ENCODE measurements at places on chromosomes 11 and 22.

- DNase-seq = no peak
Measured at GRCh38 chr22:20563466-20563906, 56.1 kb downstream of the MED15 start.

GRCh38 chr11:57646194-57646798 lies 3.4 kb downstream of the YPEL4 start:
- DNase-seq = no peak

GRCh38 chr11:56636861-56637260 lies 5.4 kb downstream of the OR5AP2 start:
- DNase-seq = no peak

DNA sequence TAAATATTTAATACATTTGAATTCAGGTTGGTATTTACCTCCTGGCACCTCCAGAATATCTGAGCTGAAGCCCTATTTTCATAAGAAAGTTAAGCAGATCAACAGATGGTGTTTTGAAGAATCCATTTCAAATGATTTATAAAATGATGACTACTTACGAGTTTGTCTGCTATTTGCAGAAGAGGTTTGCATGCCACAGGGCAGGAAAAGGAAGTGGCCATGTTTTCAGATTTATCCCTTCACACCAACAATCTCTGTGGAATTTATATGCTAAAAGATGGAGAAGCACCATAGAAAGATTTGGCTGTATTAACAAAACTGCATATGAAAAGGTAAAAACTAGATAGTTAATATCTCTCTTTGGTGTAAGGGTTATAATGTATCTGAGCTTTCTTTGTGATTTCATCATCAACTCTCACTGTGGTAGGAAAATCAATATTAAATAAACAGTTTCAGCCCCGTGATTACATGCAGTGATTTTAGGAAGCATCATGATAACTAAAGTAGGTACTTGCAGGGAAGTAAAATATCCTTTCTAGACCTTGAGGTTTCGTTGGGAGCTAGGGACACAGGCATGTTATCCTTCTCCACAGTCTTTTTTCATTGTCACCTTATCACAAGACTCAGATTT lies 2.6 kb downstream of the BMAL1 start:
- DNase-seq = no peak

- no peak for DNase-seq
Measured at GRCh38 chr11:95364324-95365295, 133.6 kb upstream of the SESN3 start.

GRCh38 chr11:67277231-67277961 lies 11.1 kb downstream of the GRK2 start:
- DNase-seq = peak; percentile 87

- DNase-seq = no peak
Measured at GRCh38 chr22:30150212-30150611, 69.9 kb downstream of the HORMAD2 start.

- DNase-seq = no peak
Measured at GRCh38 chr11:69822676-69823494, 3.7 kb upstream of the FGF3 start.

DNA sequence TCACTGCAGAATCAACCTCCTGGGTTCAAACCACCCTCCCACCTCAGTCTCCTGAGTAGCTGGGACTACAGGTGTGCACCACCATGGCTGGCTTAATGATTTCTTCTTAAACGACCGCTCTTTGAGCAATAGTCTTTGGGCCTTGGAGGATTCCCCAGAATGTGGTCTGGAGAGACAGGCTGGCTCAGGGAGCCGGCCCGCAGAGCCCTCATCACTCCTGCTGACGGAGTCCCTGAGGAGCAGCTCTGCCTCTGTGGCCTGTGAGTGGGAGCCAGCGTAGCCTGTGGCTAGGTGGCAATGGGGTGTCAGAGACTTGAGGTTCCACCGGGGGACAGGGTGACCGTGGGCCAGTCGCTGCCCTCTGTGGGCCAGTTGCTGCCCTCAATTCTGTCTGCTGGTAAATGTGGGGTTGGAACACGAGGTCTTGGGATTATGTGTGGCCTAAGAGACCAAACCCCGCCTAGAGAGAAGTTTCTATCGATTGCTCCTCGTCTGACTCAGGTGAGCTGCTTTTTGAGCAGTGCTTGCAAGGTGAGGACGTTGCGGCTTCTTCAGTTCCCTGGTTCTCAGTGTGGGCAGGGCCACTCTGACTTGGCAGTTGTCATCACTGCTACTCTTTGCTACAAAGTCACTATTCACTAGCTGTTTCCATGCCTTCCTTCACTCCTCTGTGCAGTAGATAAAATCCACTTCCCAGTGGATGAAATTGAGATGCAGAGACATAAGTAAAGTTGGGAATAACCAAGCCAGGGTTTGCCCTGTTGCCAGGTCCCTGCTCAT lies 124.8 kb upstream of the NECTIN1 start:
- no peak for DNase-seq

GRCh38 chr22:41446057-41446501 lies 522 bp downstream of the TOB2 start:
- DNase-seq = no peak

- no peak for DNase-seq
Measured at GRCh38 chr11:32434356-32435151, 785 bp downstream of the WT1 start.

GRCh38 chr11:115919341-115920091 lies 415.3 kb upstream of the CADM1 start:
- no peak for DNase-seq

DNA sequence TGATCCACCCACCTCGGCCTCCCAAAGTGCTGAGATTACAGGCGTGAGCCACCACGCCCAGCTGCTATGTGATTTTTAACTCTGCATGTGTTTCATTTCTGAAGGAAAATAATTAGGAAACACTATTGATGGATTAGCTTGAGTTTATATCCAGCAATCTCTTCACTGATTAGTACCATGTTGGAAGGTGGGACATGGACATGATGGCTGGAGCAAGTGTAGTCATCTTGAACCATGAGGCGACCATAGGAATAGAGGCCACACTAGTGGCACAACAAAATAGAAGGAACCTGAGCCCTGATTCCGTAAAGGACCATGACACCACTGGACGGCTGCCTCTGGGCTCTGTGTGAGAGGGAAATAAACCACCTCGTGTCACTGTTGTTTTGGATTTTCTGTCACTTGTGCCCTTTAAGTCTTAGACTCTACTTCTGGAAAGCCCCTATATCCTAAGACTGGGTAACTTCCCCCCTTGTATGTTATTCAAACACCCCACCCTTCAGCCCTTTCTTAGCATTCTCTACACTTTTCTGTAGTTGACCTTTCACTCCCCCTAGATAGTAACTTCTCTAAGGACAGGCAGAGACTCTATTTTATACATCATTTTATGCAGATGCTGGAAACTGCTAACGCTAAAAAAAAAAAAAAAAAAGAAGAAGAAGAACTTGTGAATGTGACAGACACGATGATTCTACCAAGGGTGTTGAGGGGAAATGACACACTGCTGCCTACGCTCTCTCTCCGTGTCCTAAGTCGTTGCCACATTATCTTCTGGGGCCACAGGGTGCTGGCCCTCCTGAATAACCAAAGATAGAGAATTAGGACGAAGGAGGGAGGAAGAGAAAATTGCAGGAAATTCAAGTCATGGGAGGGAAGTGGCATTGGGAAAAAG lies 2.7 kb upstream of the VPS37C start:
- no peak for DNase-seq

- DNase-seq = no peak
Measured at GRCh38 chr22:30326255-30326705, 461 bp downstream of the TBC1D10A start.

- DNase-seq = no peak
Measured at GRCh38 chr11:57504511-57504910, 11.0 kb downstream of the SLC43A1 start.

GRCh38 chr22:33104147-33104854 lies 46.1 kb upstream of the SYN3 start:
- DNase-seq = no peak

DNA sequence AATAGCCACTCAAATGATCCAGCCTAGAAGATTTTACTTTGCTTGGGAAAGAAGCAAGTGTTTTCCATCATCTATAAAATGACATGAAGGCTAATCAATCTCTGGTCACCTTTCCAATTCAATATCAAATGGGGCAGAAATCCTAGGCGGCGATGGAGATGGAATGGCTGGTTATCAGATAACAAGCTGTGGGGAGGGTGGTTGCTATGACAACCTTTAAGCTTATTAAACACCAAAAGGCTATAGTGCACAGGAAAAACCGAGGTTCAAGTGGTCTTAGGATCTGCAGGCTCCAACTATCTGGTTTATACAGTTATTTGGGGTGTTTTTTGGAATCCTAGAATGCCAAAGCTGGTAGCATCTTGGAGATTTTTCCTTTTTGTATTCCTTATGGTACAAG lies 13.9 kb upstream of the BSX start:
- no peak for DNase-seq

DNA sequence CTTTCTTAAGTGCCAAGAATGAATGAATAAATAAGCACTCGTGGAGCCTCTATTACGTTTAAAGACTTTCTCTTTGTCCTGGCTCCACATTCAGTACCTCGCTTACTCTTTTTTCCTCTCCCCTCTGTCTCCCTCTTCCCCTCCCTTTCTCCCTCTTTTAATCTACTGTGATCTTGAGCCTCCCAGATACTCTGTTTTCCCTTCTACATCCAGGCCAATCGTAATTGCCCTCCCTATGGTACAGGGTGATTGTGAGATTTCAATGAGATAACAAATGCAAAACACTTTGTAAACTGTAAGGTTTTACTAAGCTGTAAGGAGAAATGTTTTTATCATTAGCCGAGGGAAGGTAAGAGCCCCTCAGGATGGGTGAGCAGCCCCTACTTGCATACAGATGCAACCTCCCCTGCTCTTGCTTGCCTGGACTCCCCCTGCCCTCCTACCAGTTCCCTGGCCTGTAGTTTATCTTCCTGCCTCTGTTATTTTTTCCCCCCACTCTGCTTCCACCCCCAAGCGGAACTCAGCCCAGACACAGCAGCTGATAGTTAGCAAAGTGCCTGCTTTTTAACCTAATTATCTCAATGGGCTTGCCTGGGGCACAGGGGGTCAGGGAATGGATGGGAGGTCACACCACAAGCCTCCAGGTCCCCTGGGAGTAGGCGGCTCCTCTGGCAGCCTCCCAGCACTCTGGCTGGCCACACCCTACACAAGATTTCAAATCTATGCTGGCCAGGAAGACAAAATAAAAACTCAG lies 76.9 kb upstream of the CADM1 start:
- no peak for DNase-seq

GRCh38 chr11:6735306-6735705 lies 36.5 kb downstream of the OR2AG2 start:
- DNase-seq = no peak

DNA sequence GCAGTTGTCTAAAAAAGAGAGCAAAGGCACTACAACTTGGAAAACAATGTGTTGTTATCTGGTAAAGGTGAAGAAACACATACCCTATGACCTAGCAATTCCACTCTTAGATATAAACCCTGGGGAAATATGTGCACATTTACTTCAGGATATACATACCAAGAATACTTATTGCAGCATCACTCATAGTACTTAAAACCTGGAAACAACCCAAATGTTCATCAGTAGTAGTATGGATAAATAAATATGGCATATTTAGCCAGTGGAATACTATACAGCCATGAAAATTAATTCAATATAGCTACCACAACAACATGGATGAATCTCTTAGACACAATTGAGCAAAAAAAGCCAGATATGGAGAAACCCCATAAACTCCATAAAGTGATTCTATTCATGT lies 26.1 kb upstream of the MICAL2 start:
- DNase-seq = no peak

- no peak for DNase-seq
Measured at GRCh38 chr11:76729214-76729613, 53.9 kb upstream of the TSKU start.

DNA sequence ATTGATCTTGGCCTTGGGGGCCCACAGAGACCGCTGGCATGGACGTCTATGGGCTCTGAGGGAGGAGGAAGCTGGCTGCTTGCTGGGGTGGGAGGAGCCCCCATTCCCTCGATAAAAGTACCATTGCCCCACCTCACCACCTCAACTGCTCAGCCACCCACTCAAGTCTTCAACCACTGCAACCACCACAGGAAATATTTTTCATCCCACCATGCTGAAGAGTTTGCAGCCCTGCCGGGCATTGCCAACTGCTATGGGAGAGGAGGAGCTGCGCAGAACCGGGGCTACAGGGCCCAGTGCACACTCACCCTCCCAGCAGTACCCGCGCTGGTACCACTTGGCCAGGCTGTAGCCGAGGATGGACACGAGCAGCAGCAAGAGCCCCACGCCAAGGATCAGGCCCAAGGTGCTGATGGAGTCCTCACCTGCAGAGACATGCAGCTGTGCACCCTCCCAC lies 29.2 kb downstream of the IL10RA start:
- DNase-seq = no peak

DNA sequence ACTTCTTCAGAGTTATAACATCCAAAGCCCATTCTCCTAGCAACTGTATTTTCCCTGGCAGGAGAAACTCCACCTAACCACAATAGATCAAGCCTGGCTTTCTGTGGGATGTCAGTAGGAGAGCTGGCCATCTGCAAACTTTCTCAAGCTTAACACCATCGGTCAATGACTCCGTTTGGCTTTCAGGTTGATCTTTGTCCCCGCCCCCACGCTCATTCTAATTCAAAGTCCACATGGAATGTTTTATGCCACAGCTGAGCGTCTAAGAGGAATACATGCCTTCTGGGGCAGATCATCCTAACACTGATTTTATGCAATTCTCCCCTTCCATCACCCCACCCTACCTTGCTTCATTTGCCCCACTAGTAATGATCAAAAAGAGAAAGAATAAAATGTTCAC lies 4.8 kb downstream of the GVQW3 start:
- DNase-seq = no peak

GRCh38 chr22:40263191-40263590 lies 83.1 kb upstream of the ADSL start:
- no peak for DNase-seq

DNA sequence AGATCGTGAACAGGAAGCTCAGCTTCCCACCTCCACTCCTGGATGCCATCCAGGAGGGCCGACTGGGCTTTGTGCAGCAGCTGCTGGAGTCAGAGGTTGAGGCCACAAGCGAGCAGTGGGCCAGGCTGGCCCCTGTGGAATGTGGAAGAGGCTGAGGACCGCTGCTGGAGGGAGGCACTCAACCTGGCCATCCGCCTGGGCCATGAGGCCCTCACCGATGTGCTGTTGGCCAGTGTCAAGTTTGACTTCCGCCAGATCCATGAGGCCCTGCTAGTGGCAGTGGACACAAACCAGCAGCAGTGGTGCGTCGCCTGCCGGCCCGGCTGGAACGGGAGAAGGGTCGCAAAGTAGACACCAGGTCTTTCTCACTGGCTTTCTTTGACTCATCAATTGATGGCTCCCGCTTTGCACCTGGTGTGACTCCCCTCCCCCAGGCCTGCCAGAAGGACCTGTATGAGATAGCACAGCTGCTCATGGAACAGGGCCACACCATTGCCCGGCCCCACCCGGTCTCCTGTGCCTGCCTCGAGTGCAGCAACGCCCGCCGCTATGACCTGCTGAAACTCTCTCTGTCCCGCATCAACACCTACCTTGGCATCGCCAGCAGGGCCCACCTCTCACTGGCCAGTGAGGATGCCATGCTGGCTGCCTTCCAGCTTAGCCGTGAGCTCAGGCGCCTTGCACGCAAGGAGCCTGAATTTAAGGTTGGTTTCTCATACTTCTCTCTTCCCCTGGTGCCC lies 24.9 kb downstream of the ART5 start:
- DNase-seq = no peak
